ENCODE measurements at places on chromosomes 4 and X.

GRCh38 chr4:92760433-92760832, 456.7 kb downstream of the GRID2 start:
- no peak for DNase-seq

DNA sequence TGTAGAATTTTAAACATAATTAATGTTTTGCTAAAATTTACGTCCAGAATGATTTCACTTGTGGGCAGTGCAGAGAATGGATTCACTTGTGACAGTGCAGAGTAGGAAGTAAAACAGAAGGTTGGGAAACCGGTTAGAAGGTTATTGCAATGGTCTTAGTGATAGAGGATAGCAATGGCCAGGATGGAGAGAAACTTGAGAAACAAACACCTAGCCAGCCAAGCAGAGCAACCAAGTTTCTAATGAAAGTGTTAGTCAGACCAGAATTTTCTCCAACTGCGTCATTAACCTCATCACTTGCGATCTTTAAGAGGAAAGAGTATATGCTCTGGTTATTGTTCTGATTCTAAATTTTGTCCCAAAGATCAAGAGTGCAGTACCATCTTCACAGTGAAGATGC, 50.0 kb upstream of the TBC1D9 start:
- DNase-seq = no peak

DNA sequence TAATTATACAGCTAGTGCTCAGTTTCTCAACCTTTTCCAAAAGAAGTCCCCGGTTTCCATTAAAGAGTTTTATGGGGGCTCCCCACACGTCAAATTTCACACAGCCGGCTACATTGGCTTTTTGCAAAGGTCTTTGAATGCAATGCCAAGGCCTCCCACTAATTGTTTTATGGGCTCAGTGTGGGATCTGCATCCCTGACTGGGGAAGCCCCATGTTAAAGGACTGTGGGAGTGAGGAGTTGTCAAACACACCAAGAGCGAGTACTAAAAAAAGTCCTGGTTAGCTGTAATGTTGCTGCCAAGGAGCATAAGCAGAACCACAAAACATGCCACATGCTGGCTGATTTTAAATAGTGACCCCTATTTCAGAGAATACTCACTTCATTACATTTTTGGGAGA, 162.6 kb downstream of the BMPR1B start:
- peak; percentile 3 for DNase-seq

DNA sequence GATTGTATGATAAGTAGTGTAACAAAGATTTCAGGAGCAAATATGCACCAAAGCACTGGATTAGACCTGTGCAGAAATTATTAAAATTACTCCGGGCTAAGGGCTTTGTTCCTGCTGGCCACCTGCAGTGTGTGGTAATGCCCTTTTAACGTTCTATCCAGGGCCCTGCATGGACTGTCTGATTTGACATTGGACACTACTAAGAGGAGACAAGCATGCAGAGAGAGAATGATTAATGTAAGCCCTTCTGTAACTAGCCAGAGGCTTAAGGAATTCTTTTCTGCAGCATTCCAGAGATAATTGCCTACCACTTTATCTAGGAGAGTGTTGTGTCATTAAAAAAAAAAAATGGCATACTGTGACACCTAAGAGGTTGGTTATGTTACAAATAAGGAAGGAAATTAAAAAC, 117.0 kb downstream of the PCDH7 start:
- DNase-seq = peak; percentile 84

- no peak for DNase-seq
These were observed 110.6 kb upstream of the LIMCH1 start for GRCh38 chr4:41427306-41427882.

DNA sequence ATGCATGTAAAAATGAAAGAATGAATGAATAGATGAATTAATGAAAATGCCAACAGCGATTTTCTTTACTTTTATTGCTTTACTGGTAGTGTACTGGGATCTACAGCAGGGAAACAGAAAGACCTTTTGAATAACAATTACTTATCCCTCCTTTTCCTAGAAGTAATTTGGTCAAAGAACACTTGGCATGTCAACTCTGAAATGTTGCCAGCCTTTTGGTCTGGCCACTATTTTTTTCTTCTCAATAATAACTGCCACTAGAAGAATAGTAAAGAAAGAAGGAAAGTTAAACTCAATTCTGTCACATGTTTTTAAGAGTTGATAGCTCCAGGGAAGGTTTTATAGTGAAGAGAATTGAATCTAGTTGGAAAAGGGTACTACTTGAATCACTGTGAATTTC, 52.9 kb downstream of the EPHA5 start:
- DNase-seq = no peak

DNA sequence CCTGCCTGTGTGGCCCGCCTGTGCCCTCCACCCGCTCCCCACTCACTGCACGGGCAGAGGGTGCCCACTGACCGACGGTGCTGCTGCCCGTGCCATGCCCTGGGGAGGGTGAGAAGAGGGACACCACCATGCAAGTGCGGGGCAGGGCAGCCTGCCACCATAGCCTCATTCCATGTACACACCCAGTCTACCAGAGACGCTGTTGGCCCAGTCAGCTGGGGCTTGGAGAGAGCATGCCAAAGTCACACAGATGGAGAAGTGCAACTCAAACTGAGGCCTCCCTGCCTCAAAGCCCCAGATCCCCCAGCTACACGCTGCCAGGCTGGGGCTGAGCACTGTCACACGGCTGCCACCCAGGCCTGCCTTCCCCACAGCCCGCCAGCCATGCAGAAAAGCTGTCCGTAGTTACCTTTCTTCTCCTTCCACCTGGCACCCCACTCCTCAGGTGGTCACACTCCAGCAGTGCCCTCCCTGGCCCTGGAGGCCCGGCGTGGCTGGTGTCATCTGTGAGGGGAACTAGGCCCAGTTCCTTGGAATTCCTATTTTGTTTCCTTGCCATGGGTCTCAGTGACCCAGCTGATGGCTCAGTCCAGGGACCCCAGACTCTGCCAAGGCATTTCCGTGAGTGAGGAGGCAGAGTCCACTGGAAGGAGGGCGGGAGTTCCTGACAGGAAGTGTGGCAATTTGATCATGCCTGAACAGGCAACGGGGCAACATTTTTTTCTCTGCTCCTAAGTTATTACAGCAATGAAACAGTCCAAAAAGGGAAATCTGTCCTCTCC, at the start of gene SLC2A9:
TSS of gene SLC2A9 (minus strand) at position 627 of the 782 bp plus-strand sequence. CDS start at position 559, 68 bp downstream.
- DNase-seq = no peak

DNA sequence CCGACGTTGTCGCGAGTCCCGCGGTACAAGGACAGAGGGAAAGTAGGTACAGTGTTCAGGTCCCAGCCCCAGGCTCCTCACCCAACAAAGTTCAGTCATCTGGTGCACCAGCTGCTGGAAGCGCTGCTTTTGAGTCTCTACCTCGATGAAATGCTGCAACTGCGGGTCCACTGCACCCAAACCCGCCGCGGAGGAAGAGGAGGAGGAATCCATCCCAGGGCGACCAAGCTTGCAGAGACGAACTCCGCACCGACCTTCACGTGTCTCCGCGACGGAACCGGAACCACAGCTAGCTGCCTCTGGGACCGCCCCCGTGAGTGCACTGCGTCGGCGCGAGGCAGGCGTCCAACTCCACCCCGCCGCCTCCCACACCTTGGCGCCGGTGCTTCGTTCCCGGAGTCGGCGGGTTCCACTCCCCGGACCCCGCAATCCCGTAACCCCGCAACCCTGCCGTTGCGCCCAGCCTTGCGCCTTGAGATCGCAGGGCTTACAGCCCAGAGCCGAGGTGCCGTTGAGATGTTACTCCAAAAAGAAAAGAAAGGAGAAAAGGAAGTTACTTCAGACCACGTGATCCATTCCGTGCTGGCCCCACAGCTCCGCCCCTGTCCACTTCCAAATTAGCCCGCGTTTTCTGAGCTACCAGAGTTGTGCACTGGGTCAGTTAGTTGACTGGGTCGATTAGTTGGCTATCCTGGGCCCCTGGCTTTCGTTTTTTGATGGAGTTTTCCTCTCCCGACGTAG, at the start of gene TIMM8A:
TSS of gene TIMM8A (minus strand) at position 291 of the 741 bp plus-strand sequence. CDS start at position 213, 78 bp downstream.
- peak; percentile 49 for DNase-seq

DNA sequence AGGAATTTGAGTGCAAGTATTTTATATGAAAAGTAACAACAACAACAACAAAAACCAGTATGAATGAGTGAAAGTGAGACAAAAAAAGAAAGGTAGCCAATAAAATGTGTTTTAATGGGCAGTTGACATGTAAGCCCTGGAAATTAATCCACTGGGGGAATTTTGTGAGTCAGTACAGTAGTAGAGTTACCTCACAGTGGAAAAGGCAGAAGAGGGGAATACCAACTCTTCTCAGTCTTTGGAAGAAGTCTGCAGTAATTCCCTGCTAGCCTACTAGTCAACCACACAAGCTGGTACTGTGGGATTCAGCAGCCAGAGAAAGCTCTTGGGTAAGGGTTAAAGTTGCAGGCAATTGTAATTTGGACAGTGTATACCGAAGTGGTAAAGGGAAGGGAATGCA, 76.3 kb upstream of the IL15 start:
- no peak for DNase-seq

Data from astrocyte (in vitro differentiated cells and primary cell).